ENCODE measurements at places on chromosomes 5 and 9.

DNA sequence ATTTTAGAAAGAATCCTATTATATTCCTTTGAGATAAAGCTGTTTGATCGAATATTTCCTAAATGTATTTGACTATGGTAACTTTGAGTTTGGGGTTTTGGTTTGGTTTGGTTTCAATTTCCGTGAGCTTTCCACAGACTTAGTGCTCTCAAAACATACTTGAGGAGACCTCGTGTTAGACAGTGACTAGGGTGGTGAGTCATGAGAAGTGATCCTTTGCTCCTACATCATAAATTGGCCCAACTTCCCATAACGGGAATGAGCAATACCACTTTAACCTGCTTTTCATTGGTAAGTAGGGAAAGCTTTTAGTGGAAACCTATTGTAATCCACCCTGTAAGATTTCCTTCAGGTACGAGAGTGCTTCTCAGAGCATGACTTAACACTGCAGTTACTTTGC is 3.8 kb upstream of the RASEF start:
- DNase-seq, result no peak

DNA sequence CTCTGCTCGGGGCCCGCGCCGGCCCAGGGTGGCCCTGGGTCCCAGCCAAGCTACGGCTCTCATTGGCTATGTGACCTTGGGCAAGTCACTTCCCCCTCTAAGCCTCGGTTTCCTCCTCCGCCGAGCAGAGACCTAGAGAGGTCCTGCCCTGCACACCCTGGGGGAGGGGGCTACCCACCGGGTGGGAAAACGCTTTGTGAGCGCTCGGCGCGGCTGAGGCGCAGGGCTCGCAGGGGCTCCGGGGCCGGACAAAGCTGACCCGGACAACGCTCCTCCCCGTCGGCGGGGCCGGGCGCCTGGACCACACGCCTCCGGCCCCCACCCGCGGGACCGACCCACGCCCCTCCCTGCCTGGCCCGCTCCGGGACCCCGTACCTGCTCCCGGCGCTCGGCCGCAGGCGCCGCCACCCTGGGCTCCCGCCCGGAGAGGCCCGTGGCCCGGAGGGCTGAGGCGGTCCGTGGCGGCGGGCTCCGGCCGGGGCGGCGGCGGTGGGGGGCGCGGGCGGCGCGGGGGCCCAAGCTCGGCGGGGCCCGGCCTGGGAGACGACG is 85.7 kb upstream of the MELK start:
- no peak for DNase-seq

DNA sequence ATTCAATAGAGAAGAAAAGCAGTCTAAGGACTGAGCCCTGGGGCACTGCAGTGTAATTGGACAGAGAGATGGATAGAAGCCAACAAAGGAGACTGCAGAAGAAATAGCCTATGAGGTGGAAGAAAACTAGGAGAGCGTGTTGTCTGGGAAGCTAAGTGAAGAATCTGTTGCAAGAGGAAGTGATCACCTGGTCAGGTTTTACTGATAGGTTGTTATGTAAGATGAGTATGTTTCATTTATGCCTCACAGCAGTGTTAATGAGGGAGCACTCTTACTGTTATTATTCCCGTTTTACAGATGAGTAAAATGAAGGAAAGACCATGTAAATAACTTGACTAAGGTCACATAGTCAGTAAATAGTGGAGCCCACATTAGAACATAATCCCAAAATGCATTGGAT is 80.0 kb upstream of the GRHPR start:
- no peak for DNase-seq

- DNase-seq, result no peak
Measured at GRCh38 chr5:45411971-45412612, 284.1 kb downstream of the HCN1 start.

DNA sequence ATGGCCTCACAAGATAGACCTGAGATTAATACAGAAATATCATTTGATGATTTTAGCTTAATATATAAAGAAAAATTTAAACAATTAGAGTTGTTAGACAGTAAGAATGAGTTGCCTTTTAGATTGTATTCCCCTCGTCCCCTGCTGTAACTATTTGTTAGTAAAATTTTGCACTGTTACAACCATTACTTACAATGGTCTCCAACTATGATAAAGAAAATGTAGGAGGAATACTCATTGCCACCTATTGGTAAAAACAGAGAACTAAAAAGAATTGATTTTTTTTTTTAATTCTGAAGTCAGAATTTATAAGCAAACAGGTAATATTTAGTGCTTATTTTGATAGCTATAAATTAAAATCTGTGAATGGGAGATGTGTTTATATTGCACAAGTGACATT is 937.6 kb downstream of the TLE4 start:
- no peak for DNase-seq

GRCh38 chr9:120668399-120668798 is 45.9 kb downstream of the MEGF9 start:
- no peak for DNase-seq

DNA sequence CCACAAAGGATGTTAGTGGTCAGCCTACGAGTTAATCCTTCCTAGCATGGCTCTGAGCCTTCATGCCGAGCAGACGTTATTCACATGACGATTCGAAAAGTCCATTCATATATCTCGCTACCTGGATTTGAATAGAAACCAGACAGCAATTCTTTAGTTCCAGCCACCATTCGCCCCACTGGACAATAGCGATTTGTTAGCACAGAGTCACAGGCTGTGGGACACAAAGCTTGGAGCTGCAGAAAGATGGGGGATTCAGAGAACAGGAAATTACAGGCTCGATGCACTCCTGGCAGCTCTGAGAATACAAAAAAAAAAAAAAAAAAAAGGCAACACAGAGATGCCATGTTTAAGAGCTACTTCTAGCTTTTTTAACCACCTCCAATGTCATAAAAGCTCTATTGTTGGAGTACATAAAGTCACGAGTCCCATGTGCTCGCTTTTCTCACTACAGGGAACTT is 110.7 kb downstream of the NR6A1 start:
- peak; percentile 73 for DNase-seq

GRCh38 chr5:78103232-78103918 is 191.1 kb downstream of the AP3B1 start:
- no peak for DNase-seq

GRCh38 chr5:124738681-124739633 is 7.5 kb downstream of the ZNF608 start:
- DNase-seq, result no peak

DNA sequence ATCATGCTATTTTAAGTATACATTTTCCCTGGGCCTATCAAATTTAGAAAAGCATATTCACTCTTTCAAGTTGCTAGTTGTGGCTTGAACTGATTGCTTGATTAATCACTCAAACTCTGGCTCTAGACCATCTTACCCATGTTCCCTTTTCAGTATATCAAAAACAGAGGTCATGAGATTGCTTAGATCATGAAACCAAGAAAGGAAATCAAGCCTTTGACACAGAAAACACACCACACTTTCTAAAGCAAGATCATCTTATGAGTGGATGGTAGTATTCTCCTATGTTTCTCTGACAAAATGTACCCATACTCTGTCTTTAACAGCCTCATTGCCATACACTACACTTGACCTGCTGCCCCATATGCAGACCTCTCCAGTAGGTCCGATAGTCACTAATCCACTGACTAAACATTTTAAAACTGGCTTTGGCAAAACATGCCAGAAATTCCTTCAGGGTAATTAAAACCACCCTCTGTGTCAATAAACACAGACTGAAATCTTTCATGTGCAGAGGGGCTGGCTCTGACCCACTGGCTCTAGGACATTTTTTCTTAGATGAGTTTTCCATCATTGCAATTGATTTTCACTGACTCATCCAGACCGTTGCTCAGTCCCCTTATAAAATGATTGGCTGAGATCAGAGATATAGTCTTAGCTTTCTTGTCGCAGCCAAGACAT is 18.2 kb downstream of the PPP2R2B start:
- no peak for DNase-seq

GRCh38 chr5:16140944-16141343 is 38.6 kb downstream of the MARCHF11 start:
- no peak for DNase-seq

DNA sequence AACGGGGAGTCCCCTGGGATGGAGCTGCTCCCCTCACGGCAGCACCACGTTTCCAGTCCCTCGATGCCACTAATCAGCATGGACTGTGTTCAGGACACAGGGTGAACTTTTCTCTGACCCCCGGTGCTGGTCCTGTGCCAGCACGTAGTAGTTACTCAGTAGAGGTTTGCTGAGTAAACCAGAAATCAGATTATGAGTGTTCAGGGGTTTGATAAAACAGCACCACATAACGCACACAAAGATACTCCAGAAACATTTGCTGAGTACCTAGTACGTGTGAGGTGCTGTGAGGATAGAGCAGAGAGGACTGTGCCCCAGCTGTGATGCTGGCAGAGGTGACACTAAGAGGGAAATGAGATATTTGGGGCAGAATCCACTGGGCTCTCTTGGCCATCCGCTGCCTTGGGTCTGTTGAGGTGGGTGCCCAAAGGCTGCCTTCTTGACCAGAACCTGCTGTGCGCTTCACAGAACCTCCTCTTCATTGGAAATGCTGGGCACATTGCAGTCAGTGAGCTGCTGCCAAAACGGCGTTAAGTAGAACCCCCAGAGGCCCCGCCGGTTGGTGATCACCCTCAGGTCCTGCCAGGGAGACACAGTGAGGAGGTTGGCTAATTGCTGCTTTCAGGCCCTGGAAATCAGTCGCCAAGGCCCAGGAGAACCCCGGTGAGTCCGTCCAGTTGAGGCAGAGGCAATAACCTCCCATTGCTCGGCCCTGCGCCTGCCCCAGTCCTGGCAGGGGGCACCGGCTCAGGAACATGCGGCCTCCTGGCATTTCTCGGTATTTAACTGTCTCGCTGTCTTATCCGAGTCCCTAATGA is 49.4 kb downstream of the NEURL1B start:
- no peak for DNase-seq

- no peak for DNase-seq
Measured at GRCh38 chr9:81682797-81683196, 6.5 kb downstream of the TLE1 start.

DNA sequence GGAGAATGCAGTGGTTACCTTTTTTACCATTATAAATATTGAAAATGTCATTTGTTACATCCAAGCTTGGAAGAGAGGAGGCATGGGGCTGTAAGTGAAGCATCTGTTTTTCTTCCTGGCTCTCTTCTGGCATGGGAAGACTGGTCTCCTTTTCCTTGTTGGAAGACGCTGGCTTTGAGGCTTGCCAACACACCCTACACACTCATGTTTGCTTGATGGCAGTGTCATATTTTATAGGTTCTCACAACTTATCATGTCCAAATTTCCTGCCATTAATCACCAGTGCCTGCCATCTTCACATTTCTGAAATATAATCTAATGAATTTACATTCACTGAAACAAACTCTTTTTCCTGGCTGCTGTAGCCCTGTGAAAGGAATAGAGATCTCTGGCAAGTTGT is 252.9 kb downstream of the MAN2A1 start:
- DNase-seq, result no peak

DNA sequence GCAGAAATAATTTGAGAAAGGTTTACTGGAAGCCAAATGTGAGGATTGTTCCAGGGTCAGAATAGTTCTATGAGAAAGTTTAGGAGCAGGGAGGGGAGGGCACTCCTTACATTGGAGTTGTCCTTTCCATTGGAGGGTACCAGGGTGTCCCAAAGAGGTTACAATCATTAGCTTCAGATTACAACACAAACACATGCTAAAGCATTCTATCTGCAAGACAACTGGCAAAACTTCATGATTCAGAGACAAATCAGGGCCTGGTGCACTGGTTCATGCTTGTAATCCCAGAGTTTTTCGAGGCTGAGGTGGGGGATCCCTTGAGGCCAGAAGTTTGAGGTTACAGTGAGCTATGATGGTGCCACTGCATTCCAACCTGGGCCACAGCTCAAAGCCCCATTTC is 51.8 kb downstream of the NSUN2 start:
- DNase-seq, result no peak

DNA sequence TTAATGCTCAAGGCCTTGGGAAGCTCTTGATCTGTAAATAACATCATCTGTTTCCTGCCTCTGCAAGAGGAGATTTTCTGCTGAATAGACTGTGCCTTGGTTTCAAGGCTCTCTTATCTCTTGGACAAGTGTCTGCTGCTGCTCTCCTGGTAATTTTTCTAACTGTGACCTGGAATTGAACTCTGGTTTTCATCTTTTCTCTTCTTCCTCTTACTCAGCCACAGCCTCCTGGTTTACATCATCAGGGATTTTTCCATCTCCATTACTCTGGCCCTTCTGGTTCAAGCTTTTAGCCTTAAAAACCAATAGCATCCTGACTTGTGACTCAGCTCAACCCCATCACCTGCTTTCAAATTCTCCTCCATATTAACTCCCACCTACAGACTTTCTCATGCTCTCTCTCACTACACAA is 49.6 kb upstream of the ITGA1 start:
- DNase-seq, result no peak

DNA sequence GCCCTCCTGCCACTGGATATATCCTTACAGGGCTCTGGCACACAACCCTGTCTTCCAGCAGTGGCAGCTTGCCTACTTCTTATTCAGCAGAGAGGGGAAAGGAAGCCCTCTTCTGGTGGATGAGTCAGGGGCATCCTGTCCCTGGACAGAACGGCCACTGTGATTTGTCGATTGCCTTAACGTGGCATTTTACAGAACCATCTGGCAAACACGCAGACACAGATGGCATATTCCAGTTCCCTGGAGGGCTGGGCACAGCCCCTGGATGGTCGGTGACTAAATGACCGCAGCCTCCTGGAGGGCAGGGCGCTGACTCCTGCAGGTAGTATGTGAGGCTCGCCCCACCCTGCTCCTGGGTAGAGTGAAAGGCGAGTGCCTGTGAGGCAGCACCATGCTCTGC is 62.1 kb downstream of the DCP2 start:
- DNase-seq, result no peak

GRCh38 chr5:62560786-62561185 is 17.8 kb upstream of the LRRC70 start:
- DNase-seq, result no peak

DNA sequence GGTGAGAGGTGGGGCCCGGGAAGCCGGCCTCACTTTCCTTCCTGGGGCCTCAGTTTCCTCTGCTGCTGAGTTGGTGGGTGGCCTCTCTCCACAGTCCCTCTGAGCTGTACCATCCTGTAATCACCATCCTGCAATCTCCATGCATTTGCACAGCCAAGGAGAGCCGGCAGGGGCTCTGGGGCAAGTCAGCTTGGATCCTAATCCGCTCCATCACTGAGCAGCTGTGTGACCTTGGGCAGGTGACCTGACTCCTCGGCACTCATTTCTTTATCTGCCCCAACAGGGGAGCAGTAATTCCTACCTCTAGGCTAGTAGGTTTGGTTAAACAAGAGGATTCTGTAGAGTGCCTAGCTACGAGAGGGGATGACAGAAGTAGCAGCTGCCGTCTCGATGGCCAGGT is 88.2 kb upstream of the ZNF618 start:
- DNase-seq, result no peak

DNA sequence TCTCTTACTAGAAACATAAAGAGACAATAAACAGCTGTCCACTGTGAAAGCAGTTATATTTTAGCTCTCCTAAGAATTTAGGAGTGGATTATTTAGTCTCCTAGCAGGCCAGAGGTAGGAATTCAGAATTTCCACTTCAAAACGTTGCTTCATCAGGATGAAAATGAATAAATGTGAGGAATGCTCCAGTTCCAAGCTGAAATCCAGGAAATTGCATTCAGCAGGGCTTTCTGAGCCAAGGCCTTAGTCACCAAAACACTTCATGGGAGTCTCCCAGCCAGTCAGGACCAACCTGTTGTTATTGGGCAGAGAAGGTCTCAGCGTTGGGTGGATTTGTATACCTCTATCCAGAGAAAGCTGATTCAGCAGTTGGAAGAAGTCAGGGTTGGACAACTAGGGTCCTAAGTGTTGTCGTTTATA is 1040.3 kb downstream of the TLE1 start:
- DNase-seq, result no peak

Data from SW 1271 (cell line).